ENCODE measurements at places on chromosomes 5 and 9. TPM values are rescaled to one million over a fixed set of nuclear protein-coding genes. Genes with fewer than 3 reads are reported as not detected.

The JAK2 gene
- 15.4 TPM for total RNA-seq

The LRRTM2 gene
- 2.6 TPM for total RNA-seq

The SLC31A2 gene
- total RNA-seq = 12.2 TPM

The ANKRD31 gene
- under 0.01 TPM for total RNA-seq

The NUTM2F gene
- not detected for total RNA-seq

The CBY3 gene
- total RNA-seq = not detected

The ARHGEF37 gene
- total RNA-seq = 2.2 TPM

The NR5A1 gene
- total RNA-seq = not detected

The PCDHGA5 gene
- total RNA-seq = 2.8 TPM

The BSPRY gene
- not detected for total RNA-seq

The RLN2 gene
- total RNA-seq = not detected

The EDIL3 gene
- total RNA-seq = 40.4 TPM

The GLRA1 gene
- total RNA-seq = not detected

The MTRR gene
- 28.9 TPM for total RNA-seq

The ZBED3 gene
- 2.8 TPM for total RNA-seq

The GARNL3 gene
- total RNA-seq = 1.3 TPM

The SPINK4 gene
- not detected for total RNA-seq

The ANKRD18B gene
- 0.87 TPM for total RNA-seq

The PRUNE2 gene
- 10.6 TPM for total RNA-seq

The PCDHGA12 gene
- total RNA-seq = 26.0 TPM

The SLC26A2 gene
- total RNA-seq = 12.6 TPM

The RMRP gene
- 6,137 TPM for total RNA-seq

The PCDHB2 gene
- total RNA-seq = 0.58 TPM
